CD8-positive, alpha-beta T cell (primary cell): ENCODE measurements at places on chromosomes 12 and 14.

- DNase-seq: no peak
Observed at GRCh38 chr14:55451398-55451797, 11.0 kb upstream of the TBPL2 start.

GRCh38 chr12:108462686-108463085, 52.4 kb upstream of the FICD start:
- no peak for DNase-seq

- DNase-seq: no peak
Observed at GRCh38 chr14:72308967-72309485, 376.8 kb downstream of the RGS6 start.

GRCh38 chr12:124397807-124398577, 103.1 kb downstream of the RFLNA start:
- DNase-seq: no peak

- DNase-seq: no peak
Observed at GRCh38 chr14:50798048-50798421, 32.9 kb downstream of the NIN start.

- no peak for DNase-seq
Observed at GRCh38 chr14:54730156-54730961, 163.4 kb downstream of the SAMD4A start.

DNA sequence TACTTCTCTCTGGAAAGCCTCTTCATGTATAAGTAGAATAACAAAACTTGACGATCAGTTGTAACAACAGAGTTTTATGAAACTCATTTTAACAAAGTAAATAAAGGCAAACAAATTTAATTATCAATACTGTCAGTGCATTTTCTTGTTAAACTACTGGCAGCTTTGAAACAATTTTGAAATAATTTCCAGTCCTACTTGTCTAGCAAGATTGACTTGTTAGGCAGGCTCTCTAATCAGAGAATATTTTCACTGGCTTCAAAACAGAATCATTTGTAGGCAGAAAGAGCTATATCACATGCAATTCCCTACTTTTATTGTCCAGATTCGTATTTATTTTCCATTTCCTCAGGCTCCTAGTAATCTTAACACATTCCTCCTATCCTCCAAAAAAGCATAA, 45.9 kb upstream of the SLC6A13 start:
- no peak for DNase-seq

DNA sequence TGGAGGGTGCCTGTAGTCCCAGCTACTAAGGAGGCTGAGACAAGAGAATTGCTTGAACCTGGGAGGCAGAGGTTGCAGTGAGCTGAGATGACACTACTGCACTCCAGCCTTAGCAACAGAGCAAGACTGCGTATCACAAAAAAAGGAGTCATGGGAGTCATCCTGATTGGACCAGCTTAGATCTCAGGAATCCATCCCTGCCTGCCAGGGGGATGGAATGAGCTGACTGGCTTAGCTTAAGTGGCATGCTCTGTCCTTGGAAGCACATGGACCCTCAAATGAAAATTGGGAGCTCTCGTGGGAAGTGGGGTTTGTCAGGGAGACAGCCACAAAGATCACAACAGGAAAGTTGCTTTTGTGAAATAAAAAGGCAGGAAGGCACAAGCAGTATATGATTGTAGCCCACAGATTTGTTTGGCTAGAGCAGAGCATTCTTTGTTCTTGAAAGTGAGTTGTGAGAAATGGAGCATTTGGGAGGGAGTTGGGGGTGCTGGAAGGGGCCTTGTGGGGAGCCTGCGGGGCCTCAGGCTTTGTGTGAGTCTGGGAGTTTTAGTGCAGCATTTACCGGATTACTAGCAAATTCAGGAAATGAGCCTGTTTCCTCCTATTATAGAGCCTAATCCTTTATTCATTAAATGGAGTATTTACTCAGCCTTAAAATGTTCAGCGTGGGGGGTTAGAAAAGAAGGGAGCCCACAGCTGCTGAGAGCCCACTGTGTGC, 30.7 kb downstream of the DGLUCY start:
- no peak for DNase-seq

GRCh38 chr14:104786726-104787675, 8.5 kb downstream of the AKT1 start:
- DNase-seq: no peak

DNA sequence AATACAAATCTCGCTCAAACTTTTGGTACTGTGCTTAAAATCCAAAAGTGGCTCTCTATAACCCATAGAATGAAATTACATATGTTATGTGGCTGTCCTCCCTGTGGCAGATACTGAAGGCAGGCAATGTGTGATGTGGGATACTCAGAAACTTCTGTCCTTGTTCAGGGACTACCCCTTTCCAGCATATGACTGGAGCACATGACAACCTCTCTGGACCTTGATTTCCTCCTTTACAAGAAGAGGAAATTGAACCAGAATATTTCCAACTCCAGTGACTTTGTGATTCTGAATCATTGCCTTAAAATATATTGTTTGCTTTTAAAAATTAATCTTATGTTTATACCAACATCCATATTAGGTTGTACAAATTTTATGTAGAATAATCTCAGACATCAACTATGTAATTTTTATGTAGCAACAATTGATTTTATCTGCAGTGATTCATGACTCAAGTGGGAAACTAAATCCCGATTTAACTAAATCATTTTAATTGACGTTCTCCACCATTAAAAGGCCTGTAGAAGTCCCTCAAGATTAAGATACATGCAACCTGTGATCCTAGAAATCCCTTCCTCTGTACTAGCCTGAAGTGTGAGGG, 162.4 kb downstream of the AKAP6 start:
- DNase-seq: no peak

GRCh38 chr12:4984971-4985370, 58.7 kb upstream of the KCNA5 start:
- no peak for DNase-seq

GRCh38 chr12:117111386-117111785, 12.2 kb upstream of the TESC start:
- no peak for DNase-seq

GRCh38 chr12:99035803-99036202, 390.7 kb downstream of the APAF1 start:
- no peak for DNase-seq

DNA sequence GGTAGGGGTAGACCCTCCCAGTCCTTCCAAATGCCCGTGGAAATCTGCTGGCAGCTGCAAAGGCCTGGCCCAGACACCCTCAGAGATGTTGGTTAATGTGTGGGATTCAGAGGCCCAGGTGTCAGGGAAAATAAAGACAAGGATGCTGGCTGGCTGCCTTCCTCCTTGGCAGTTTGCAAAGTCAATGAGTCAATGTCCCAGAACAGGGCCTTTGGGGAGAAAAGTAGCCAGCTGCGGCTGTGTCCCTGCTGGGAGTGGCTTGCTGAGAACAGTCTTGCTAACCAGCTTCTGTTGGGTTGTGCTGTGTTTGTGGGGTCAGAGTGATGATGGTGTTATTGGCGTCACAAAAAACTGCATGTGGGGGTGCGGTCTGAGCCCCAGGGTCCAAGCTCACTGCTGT, 29.2 kb downstream of the GLRX5 start:
- no peak for DNase-seq

DNA sequence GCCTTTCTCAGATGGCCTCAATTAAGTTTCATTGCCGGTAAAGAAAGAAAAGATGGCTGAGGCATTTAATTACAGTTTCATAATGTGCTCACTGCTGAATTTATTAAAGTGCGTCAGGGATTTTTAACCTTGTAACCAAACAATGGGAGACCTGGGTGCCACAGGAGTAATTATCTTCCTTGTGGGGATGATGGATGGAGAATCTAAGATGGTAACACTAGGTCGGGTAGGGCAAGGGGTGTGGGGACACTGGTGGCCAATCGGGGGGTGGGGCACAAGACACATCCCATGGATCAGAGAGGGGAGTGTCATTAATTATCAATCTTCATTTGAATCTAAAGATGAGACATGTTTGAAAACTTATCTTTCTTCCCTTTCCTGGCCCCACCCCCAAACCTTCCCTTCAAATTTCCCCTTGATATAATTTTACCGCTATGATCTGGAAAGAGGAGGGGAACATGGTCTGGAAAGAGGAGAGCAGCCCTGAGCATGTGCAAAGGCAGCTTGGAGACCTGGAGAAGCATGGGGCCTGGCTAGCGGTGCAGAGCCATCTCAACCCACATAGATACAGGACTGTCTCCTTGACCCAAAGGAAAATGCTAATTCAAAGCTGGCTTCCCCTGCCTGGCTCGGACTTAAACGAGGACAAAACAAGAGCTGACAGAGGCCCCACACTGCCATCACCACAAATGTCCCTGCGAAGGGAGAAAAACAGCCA, 231.3 kb upstream of the NOS1 start:
- DNase-seq: no peak

GRCh38 chr12:11991604-11992003, 79.1 kb upstream of the BCL2L14 start:
- no peak for DNase-seq

DNA sequence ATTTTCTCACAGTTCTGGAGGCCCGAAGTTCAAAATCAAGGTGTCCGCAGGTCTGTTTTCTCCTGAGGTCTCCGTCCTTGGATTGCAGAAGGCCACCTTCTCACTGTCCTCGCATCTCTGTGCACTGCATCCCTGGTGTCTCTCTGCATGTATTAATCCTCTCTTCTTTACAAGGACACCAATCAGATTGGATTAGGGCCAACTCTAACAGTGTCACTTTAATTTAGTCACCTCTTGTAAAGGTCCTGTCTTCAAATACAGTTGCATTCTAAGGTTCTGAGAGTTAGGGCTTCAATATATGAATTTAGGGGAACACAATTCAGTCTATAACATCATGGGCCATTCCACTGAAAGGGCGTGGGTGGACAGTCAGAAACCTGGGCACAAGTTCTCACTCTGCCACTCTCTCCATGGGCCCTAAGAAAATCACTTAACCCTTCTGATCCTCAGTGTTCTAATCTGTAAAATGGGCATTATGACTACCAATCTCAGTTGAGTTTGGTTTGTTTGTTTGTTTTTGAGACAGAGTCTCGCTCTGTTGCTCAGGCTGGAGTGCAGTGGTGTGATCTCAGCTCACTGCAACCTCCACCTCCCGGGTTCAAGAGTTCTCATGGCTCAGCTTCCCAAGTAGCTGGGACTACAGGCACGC, 41.6 kb upstream of the FGD4 start:
- no peak for DNase-seq

GRCh38 chr12:10562306-10562933, 51.0 kb downstream of the MAGOHB start:
- no peak for DNase-seq

DNA sequence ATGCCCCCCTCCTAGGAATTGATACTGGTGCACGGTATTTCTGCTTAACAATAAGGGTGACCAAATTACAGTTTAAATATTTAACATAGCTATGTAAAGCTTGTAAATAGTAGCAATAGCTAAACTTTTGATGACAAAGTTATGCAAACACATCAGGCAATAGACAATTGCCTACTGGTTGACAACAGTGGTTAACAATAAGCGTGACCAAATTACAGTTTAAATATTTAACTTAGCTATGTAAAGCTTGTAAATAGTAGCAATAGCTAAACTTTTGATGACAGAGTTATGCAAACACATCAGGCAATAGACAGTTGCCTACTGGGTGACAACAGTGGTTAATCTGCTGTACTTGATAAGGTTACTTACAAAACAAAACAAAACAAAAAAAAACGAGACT, 886.5 kb upstream of the FLRT2 start:
- no peak for DNase-seq

DNA sequence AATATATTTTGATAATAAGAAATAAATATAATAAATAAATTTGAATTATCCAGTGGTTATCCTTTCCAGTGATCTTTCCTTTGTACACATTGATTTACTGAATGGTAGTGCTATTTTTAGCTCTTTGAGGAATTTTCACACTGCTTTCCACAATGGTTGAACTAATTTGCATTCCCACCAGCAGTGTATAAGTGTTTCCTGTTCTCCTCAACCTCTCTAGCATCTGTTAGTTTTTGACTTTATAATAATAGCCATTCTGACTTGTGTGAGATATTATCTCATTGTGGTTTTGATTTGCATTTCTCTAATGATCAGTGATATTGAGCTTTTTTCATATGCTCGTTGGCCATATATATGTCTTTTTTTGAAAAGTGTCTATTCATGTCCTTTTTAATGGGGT, 333.7 kb downstream of the RAD51B start:
- no peak for DNase-seq

GRCh38 chr14:68331426-68331825, 461.4 kb downstream of the ZFP36L1 start:
- no peak for DNase-seq

DNA sequence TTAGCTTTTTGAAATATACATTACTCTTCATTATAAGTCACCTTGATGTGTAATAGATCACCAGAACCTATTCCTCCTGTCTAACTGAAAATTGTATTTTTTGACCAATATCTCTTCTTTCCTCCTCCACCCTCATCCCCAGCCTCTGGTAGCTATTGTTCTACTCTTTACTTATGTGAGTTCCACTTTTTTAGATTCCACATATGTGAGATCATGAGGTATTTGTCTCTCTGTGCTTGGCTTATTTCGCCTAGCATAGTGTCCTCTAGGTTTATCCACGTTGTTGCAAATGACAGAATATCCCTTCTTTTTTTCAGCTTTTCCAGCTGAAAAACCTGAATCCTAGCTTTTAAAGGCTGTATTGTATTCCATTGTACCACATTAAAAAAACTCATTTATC, 82.1 kb downstream of the MIPOL1 start:
- DNase-seq: no peak
